Left ventricle myocardium superior (tissue), 1 donor: ENCODE measurements at places on chromosomes 4 and X.

DNA sequence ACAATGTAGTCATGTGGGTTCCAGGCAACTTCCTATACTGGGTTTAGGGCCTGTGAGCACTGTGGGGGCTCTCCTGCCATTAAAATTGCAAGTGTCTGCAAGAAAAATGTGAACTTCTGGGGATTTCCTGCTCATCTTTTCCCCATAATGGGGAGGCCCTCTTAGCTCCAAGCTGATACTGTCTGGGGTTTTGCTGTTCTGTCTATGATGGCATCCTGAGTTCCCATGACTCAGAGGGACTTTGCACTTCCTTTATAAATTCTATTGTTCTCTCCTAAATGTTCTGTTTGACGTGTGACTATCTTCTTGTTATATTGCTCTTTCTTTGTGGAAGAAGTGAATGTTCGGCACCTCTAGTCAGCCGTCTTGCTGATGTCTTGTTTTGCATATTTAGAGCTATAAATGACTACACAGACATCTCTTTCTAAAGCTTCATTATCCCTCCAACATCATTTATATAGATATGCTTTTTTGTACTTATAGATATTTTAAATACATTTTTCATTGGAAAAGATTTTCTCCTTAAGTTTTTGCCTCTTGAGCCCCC lies 465.8 kb downstream of the NAF1 start:
- DNase-seq: no peak

- no peak for DNase-seq
Observed at GRCh38 chr4:34633241-34633640, 1611.1 kb downstream of the ARAP2 start.

DNA sequence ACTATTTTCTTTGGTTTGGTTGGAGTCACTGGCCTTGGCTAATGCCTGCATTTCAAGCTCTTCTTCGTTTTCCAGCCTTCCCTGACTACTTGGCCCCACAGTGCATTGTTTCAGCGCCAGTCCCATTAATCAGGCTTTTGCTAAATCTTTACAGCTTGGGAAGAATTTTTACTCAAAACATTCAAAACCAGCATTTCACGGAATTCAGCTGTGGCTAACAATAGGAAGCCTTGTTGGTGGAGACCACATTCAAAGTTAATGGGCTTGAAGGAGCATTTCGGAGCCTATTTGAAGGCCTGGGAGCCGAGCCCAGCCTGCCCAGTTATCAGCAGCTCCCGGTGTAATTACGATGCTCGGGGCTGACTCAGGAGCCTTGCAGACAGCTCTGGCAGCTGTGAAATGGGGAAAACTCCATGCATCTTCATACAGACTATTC lies 30.8 kb upstream of the VCX2 start:
- peak; percentile 38 for DNase-seq

- no peak for DNase-seq
Observed at GRCh38 chr4:42671431-42672194, 14.7 kb upstream of the ATP8A1 start.

DNA sequence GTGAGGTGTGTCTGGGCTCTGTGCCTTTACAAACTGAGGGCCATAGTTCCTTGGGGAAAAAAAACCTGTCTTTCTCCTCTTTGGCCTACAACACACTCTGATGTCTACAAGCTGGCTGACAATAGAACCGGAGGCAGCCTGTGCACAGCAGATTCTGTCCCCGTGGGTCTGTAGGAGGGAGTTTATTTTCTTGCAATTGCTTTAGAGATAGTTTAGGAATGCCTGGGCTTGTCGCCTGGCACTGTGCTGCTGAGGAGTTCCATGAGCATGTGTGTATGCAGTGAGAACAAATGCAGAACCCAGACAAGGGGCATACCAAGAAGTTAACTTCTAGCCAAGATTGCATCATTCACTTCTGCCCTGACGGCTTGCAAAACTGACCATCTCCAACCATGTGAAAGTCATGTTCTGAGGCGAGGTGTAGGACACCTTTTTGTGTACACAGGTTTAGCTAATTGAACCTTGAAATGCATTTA lies 54.1 kb downstream of the CCNI start:
- no peak for DNase-seq

DNA sequence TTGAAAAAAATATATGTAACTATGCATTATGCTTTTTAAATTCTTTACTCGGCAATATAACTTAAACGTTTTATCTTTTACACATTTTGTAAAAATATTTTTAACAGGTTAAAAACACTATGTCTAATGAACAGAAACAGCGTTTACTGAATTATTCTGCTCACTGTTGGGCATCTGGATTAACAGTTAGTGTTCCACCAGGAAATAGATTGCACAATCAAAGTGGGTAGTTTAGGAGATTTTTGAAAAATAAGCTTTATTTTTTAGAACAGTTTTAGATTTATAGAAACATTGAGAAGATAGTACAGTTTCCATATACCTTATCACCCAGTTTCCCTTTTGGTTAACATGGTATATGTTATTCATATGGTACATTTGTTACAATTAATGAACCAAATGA lies 63.1 kb upstream of the FREM3 start:
- DNase-seq: no peak

DNA sequence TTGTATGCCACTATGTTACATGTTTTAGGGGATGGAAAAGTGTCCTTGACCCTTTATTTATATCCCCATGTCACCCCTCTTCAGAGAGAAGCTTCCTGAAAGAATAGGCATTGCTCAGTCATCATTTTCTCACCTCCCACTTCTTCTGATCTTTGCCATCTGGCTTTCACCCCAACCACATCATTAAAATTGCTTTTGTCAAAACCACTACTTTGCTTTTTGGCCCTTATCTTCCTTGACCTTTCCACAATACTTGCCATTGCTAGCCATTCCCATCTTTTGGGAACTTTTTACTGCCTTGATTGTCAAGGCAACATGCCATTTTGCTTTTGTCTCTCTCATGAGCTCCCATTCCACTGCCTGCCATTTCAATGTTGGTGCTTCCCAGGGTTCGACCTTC lies 14.9 kb upstream of the FAM9B start:
- no peak for DNase-seq

GRCh38 chr4:84751707-84752106 lies 168.8 kb downstream of the CDS1 start:
- no peak for DNase-seq

- DNase-seq: no peak
Observed at GRCh38 chr4:41307638-41308037, 50.9 kb downstream of the UCHL1 start.

- DNase-seq: no peak
Observed at GRCh38 chrX:134006484-134007161, 21.2 kb upstream of the GPC3 start.

GRCh38 chrX:48694776-48695533 lies 1.6 kb upstream of the SUV39H1 start:
- no peak for DNase-seq
